ENCODE measurements at places on chromosomes 1 and 21.

GRCh38 chr1:93704052-93704451, 22.4 kb upstream of the BCAR3 start:
- DNase-seq, result no peak

DNA sequence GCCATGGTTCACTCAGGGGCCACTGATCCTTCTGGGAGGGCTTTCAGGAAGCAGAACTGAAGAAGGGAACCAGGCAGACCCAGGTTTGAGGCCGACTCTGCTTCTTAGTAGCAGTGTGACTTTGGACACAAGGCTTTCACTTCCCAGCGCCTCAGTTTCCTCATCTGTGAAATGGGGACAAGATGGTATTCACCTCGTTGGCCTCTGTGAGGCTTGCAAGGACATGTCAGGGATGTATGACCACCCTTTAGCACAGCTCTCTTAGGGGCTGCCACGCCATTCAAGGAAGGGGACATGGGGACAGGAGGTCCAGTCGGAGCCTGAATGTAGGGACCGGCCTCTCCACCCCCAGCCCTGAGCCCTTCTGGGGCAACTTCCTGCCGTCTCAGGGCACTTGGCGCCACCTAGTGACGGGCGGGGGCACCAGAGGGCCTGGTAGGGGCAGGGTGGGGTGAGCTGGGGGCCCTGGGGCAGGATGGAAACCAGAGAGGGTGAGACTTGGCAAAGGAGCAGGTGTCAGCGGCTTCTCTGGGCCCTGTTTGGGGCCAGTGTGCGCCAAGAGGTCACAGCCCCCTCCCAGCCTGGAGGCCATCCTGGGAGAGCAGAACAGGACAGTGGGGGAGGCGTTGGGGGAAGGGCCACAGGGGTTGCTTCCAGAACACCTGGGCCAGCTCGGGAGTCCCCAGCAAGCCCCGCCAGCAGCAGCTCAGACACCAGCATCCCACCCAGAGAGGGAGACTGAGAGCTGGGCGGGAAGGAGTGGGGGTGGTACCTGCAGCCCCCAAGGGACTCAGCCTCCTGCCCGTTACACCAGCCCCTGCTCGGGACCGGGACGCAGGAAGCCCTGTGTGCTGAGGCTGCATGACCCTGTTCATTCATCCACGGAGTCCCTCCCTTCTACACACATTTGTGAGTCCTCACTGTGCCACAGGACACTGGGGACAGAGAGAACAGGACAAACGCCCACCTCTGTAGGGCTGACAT, 102.5 kb upstream of the TARDBP start:
- DNase-seq, result peak; percentile 60

- DNase-seq, result no peak
Measured at GRCh38 chr1:240991230-240991629, 365.8 kb downstream of the RGS7 start.

DNA sequence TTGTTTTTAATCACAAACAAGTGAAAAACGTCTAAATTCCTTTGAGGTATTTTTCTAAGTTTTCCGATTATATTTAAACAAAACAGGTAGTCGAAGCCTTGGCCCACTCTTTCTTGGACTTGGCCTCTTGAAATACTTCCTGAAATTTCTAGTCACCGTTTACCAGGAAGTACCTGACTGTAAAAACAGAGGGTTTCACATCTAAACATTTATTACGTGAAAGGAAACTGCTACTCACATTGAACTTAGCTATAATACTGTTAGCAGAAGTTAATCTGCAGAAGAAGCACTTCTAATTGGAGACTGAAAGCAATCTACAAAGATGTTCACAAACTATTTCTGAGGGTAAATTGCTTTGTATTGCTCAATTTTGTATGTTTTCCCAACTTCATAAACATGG, 526.0 kb upstream of the ADGRL4 start:
- no peak for DNase-seq

DNA sequence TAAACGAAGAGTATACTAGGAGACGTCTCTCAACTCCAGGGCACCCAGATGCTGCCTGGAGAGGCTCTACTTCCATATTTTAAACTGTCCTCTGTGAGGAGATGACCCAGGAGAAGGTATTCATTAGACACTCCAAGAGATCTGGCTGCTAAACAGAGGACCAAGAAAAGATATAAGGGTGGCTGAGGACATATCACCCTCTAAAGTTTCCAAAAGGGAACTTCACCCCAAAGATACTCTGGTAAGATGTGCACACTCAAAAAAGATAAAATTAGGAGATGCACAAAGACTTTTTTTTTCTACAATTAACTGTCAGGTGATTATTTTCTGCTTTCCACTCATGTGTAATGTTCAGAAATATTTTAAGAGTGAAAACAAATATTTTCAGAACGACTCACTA, 1.4 kb downstream of the ZNF670 start:
- DNase-seq, result no peak
